ENCODE measurements at places on chromosomes 13 and 19.

DNA sequence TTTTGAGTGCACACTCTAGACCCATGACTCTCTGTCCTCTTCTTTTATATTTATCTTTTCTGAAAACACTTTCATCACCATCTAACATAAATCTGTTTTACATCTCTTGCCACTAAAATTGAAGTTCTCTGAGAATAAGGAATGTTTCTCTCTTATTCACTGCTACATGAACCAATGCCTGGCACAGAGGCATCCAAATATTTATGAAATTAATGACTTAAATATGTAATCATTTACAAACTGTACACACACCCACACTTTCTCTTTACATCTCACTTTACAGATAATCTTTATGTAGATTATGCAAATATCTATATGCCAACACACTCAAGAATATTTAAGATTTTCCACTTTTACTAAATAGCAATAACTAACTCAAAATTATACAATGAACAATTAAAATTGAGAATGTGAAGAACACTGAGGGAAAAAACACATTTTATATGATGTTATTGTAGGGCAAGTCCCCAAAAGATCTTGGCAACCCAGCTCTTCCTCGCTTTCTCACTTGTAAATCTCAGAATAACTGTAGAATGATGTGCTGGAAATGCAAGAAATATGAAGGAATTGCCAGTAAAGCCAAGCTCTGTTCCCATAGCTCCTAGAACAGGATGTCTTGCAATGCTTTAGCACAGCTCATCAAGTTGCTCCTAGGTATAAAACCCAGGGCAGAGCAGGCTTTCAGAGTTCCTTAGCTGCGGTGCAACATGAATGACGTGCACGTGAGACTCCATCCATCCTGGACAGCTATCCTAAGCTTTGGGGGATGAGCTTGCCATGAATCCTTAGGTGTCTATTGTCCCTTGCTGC, 50.7 kb downstream of the UGGT2 start:
- no peak for DNase-seq

GRCh38 chr19:33501693-33502356, 19.8 kb downstream of the PEPD start:
- no peak for DNase-seq

DNA sequence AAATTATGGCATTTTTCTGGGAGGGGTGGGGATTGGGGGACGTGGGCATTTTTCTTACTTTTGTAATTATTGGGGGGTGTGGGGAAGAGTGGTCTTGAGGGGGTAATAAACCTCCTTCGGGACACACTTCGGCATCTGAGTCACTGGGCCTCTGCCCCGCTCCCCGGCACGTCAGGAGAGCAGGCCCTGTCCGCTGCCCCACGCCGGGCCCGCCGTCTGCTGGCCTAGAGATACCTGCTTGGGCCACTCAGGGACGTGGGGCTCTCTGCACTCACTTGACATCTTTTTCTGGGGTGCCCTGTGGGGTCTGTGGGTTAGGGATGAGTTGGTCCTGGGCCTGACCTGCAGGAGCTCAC, 3.5 kb upstream of the FTL start:
- DNase-seq: no peak

DNA sequence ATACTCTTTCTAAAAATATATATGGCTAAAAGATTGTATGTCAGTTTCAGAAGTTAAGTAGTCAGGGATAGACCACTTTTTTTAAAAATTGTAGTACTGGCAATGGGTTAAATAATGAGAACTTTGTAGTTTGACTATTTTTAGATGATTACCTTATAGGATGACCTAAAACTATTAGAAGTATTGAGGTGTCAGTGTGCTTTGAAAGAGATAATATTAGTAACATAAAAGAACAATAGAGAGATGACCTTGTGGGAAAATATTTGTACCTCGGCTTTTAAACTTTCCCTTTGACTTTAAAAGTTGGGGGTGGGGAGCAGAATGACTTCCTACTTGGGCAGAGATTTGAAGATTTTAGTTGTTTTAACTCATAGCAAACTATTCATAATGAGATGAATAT, 48.3 kb downstream of the SLAIN1 start:
- DNase-seq: no peak

DNA sequence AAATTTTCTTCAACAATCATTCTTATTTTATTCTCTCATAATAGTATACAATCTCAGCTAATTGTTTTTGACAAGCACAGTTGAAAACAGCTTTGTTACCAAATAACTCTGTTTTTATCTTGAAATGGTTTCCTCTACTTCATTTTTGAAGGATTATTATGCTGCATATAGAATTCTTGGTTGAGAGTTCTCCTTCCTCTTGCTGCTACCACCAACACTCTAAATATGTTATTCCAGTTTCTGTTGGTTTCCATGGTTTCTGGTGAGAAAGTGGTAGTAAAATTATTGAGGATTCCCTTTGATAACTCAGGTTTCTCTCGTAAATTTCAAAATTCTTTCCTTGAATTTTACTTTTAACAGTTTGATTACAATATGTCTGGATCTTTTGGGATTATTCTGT, 1725.9 kb downstream of the PCDH9 start:
- DNase-seq: no peak

GRCh38 chr19:50264483-50265186, 61.2 kb downstream of the MYH14 start:
- DNase-seq: no peak

DNA sequence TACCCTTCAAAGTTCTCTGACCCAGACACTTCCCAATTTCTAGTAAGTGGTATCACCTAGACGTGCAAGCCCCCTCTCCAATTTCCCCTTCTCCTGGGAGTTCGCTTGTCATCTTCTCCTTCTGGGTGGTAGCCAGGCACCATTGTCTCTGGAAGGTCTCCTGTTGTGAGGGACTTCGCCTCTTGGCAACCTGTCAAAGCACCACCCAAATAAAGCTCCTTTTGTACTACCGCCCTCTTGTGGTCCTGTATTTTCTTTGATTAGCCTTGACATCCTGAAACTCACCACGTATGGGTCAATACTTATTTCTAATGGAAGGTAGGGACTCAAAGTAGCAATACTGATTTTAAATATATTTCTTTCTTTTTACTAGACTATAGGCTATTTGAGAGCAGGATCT, 8.2 kb downstream of the GPC5 start:
- peak; percentile 24 for DNase-seq

- no peak for DNase-seq
These were observed 231.8 kb downstream of the SHISA2 start for GRCh38 chr13:25819856-25820530.

DNA sequence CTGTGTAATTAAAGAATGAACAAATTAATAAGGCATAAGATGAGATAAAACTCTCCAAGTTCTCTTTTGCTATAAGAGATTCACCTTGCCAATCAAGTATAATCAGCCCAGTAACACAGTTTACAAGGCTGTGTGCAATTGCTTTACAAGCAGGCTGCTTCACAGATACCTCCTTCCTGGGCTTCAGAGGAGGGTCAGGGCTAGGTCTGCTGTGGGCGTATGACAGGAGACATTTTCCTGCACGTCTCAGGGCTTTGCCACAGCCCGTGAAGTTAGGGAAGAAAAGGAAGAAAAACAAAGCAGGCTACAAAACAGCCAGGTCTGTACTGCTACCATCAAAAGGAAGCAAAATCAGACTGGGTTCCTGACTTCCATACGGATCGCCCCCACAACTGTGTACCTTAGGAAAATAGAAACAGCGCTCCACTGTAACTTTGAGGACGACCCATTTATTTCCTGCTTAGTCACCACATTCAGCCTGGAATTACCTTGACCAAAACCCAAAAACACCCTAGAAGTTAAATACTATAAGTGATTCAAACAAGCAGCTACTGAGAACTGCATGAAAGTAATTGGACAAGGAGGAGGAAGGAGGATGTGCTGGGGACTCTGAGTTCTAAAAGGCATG, 12.4 kb downstream of the EFNB2 start:
- no peak for DNase-seq

DNA sequence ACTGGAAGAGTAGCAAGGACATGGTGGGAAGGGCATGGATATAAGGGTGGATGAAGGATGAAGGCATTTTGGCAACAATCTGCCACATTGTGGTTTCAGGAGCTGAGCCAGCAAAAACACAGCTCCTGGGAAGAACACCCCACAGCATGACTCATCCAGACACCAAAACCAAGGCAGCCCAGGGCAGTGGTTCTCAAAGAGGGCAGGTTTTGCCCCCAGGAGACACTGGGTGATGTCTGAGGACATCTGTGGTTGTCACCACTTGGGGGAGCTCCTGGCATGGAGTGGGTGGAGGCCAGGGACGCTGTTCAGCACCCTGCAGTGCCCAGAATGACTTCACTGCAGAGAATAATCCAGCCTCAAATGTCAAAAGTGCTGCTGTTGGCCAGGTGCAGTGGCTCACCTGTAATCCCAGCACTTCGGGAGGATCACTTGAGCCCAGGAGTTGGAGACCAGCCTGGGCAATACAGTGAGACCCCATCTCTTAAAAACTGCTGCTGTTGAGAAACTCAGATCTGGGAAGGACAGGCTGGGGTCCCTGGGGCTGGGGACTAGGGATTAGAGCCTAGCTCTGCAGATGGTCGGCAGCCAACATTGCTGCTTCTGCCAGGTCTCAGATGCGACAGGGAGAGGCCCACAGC, 16.1 kb downstream of the ZFR2 start:
- DNase-seq: peak; percentile 67

DNA sequence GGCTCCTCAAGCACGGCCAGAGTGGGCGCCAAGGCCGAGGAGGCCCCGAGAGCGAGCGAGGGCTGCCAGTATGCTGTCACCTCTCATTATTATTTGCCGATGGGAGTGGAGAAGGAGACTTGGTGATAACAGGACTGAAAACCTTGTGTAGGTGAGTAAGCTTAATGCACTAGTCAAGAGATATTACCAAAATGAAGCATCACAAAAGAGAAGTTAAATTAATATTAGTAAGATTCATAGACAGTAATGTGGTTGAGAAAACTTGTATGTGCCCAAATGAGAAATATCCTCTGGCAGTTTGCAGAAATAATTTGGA, 204.5 kb upstream of the SLITRK1 start:
- DNase-seq: no peak

DNA sequence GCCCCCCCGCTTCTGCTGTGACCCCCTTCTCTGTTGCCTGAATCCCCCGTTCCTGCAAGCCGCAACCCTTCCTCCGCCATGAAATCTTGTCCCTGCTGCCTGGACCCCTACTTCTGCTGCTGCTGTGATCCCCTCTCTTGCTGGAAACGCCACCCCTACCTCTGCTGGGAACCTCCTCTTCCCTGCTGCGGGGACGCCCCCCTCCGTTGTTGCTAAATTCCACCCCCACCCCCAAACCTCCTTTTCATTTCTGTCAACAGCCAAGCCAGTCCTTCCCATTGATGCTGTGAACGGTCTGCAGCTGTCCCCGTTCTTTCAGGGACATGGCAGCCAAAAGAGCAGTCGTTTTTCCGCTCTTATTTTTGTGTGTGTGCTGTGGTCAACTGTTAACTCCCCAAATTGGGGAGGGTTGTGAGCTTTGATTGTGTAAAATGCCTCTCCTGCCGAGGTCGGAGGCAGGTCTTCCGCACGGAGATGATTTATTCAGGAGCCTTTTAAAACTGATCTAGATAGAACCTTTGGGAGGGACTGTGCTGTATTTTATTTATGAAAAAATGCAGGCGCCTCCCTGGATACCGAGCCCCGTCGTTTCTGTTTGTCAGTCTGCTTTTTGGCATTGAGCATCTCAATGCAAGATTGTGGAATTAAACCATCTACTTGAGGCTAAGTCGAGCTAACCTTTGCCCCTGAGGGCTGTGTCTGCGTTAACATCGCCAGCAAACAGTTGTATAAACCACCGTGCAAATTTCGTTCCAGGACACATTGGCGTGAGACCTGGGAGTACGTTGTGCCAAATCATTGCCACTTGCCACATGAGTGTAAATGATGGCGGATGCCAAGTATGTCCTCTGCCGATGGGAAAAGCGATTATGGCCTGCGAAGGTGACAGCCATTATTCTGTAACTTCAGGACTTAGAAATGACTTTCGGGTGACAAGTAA, 27.9 kb upstream of the NDUFS7 start:
- peak; percentile 40 for DNase-seq

GRCh38 chr19:55463583-55464031, 944 bp downstream of the C19orf85 start:
- no peak for DNase-seq
